ENCODE measurements at places on chromosomes 2 and 18.

GRCh38 chr2:170235860-170236679 is 58.1 kb downstream of the MYO3B start:
- DNase-seq, result peak; percentile 51

DNA sequence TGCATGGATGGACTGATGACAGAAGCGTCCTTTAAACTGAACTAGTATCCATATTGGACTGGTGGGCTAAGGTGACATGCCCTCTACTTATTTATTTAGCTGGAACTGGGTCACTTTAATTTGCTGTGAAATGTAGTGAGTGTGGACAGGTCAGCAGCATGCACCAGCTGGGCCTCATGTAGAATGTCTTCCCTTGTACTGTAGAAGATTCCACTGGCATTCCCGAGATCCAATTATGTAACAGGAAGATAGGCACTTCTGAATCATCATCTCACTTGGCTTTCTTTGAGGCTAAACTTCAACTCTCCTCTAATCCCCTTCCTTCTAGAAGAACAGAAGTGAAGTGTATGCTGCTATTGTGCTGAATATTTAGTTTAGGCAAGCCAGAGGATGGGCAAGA is 296.2 kb downstream of the SLC8A1 start:
- DNase-seq, result no peak

DNA sequence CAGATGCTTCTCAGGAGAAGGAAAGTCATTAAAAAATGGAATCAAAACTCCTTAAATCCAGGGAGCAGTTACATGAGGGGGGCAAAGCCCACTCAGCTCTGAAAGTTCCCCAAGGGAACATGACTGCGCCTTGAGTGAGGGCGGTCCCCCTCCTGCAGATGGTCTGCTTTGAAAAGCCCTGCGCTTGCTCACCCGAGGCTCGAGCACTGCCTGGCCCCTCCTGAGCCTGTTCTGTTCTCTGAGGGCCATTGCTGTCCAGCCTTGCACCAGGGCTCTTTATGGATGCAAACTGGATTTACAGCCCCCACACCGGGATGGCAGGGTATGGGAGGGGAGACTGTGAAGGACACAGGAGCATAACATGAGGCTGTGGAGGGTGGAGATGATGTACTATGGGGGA is 37.8 kb upstream of the DNMT3A start:
- peak; percentile 77 for DNase-seq

DNA sequence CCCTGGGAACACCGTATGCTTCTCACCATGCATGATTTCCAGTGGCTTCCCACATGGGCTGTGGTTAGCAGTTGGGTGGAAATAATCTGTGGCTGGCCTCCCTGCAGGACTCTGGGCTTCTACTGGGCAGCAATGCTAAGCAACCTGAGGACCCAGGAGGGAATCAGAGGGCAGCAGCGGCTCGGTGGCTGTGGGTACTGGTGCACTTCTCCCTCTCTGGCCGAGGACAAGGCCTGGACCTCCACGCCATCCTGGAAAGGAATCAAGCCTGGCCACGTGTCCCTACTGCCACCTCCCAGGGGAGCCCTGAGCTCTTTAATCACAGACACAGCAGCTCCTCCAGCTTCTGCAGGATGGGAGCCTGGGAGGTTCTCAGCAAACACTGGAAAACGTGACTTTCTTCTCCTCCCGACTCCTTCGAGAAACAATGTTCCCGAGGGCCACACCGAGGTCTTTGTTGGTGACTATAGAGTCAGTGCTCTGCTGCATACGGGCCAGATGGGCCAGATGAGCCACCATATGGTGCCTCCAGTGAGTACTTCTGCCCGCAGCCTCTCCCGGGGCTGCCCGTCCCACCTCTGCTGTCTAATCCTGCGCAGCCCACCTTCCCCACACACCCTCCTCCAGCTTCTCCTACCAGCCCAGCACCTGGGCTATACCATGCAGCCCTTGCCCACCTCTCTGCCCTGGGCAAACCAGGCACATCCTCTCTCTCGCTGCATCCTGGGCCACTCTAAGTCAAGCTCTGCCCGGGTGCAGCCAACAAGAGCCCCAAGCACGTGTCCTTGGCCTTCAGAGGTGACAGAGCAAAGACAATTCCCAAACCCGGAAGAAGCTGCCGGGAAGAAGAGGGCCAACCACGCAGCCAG is 42.8 kb upstream of the OTOS start:
- no peak for DNase-seq

DNA sequence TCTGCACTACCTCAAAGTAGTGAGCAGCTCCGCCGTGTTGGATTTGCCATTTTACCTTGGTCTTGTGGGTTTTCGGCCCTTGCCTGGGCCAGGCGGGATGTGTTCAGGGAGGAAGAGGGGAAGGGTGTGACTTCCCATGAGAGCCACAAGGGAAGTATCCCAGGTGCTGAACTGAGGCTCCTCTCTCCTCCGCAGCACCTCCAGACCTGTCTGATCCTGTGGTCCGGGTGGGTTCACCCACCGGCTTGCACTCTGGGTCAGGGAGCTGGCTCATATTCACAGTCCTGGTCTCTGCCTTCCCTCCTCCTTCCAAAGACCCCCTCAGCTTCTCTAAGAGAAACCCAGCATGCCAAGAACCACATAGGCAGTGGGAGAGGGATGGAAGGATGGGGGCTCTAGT is 235.8 kb downstream of the SEPTIN10 start:
- DNase-seq, result no peak

- DNase-seq, result peak; percentile 60
These were observed 816 bp downstream of the CDH2 start for GRCh38 chr18:28175930-28176697.
